ENCODE measurements at places on chromosomes 1 and 21. TPM values are rescaled to one million over a fixed set of nuclear protein-coding genes. Genes with fewer than 3 reads are reported as not detected.

Gene TRIM46
- 1.2 TPM for polyA plus RNA-seq

Gene PLEKHN1
- 4.2 TPM for polyA plus RNA-seq

- no peaks in the 10 kb centered on the region for H3K36me3 ChIP-seq
- no peak for DNase-seq
- no peak overlapping the region for H3K27ac ChIP-seq
- no peak overlapping the region for H3K4me3 ChIP-seq
- H3K27me3 ChIP-seq: no peaks in the 10 kb centered on the region
Measured at GRCh38 chr1:28145728-28146127, 30.8 kb downstream of the PTAFR start.

DNA sequence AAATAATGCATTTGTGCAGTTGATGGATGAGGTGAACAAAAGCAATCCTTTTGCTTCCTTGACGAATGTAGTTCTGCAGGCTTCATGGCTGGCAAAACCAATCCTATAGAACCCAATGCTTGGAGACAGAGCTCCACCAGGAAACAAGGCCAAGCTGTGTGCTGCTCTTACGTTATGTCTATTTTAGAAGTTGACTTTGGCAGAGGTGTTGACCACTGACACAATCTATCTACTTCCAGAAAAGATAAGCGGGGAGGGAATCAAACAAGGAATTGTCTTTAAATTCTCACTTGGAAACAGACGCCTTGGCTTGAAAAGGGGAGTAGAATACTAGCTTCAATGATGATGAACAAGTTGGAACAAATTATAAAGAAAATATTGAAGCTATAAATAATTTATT is 211.2 kb downstream of the SETD4 start:
- H3K27me3 ChIP-seq: no peaks in the 10 kb centered on the region
- H3K4me3 ChIP-seq: no peak overlapping the region
- H3K36me3 ChIP-seq: no peaks in the 10 kb centered on the region
- no peaks in the 10 kb centered on the region for H3K4me1 ChIP-seq
- no peak for DNase-seq

DNA sequence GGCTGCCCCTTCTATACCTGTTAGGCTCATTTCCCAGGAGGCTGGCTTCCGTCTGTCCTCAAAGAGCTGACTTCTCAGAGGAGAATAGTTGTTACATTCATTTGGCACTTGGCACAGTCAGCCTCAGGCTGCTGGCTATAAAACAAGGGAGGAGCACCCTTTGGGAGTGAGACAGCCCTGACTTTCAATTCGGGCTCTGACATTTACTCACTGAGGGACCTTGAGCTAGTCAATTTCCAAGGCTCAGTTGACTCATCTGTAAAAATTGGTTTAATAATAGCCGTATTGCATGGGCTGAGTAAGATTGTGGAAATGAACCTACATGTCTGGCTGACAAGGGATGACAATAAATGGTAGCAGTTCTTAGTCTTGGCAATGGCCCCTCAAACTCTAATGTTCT is 13.7 kb downstream of the ALX3 start:
- H3K4me1 ChIP-seq: peaks cover 30% of the 10 kb centered on the region
- DNase-seq: peak; percentile 53
- peaks cover 50% of the 10 kb centered on the region for H3K36me3 ChIP-seq
- H3K27me3 ChIP-seq: no peaks in the 10 kb centered on the region
- H3K27ac ChIP-seq: peak overlapping the region; percentile 41

Gene RGS4
- polyA plus RNA-seq: 11.7 TPM

Gene CD247
- 0.73 TPM for polyA plus RNA-seq

GRCh38 chr1:89600451-89601224 is 32.3 kb upstream of the LRRC8C start:
- H3K4me3 ChIP-seq: no peak overlapping the region
- no peaks in the 10 kb centered on the region for H3K27me3 ChIP-seq
- DNase-seq: no peak
- H3K4me1 ChIP-seq: peaks cover 3% of the 10 kb centered on the region

DNA sequence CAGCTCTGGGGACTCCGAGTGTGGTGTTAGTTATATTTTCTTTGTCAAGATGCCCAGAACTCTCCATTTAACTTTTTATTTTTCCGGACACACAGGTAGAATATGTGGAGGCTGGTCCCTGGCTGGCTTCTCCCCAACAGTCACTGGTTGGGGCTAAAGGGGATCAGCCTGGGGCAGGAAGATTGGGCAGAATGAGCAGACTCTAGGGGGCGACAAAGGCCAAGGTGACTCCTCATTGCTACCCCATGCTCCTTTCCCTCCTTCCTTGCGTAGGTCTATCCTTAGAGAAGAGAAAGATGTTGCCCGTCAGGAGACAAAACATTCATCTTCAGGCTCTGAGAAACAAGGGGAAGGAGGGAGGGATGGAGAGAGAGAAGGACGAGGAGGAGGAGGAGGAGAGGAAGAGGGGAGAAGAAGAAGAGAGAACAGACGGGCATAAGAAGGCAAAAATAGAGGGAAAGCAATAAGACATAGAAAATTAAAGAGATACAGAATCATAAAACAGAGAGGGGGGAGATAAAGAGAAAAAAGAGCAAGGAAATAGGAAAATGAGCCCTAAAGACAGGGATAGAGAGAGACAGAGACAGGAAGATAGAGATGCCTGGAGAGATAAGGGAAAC is 89.9 kb downstream of the FOXD2 start:
- H3K36me3 ChIP-seq: no peaks in the 10 kb centered on the region
- no peak overlapping the region for H3K27ac ChIP-seq
- no peaks in the 10 kb centered on the region for H3K27me3 ChIP-seq
- no peak overlapping the region for H3K4me3 ChIP-seq
- peaks cover 2% of the 10 kb centered on the region for H3K4me1 ChIP-seq
- DNase-seq: no peak

Gene IFI44
- 48.6 TPM for polyA plus RNA-seq

- no peaks in the 10 kb centered on the region for H3K4me1 ChIP-seq
- H3K36me3 ChIP-seq: no peaks in the 10 kb centered on the region
- no peak overlapping the region for H3K4me3 ChIP-seq
- no peak for DNase-seq
Measured at GRCh38 chr21:34022627-34023335, 50.6 kb upstream of the MRPS6 start.

- no peak for DNase-seq
- no peak overlapping the region for H3K4me3 ChIP-seq
- no peak overlapping the region for H3K27ac ChIP-seq
Measured at GRCh38 chr1:45968941-45969666, 163.3 kb downstream of the PIK3R3 start.

- peak; percentile 63 for DNase-seq
- H3K36me3 ChIP-seq: no peaks in the 10 kb centered on the region
- H3K27me3 ChIP-seq: no peaks in the 10 kb centered on the region
- H3K27ac ChIP-seq: no peak within 1 kb of the TSS
- H3K4me3 ChIP-seq: no peak within 1 kb of the TSS
Measured at GRCh38 chr1:156368889-156369684, at the start of gene RHBG. RHBG (plus strand) TSS chr1:156369211; CDS start chr1:156369250, 39 bp downstream.

DNA sequence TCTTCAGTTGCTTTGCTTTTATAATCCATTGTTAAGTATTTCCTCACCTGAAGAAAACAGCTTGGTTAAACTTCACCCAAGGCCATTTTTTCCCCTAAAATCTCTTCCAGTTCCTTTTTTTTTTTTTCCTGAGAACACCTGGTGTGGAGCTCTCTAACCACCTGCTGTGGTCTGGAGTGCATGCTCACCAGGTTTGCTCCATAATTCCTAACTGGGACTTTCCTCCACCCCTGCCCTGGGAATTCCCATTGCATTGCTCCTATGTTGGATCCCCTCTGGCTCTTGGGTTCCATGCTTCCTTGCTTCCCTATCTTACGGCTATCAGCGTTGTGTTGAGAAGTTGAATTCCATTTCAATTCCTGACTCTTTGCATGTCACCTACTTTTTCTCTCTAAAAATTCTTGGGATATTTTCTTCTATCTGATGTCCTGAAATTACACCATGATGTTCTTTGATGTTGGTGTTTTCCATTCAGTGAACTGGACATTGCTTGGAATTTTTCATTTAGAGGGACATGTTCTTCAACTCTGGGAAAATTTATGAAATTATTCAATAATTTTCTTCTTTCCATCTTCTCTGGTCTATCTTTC is 19.6 kb upstream of the DYRK1A start:
- no peak for DNase-seq
- H3K27ac ChIP-seq: no peak overlapping the region
- H3K36me3 ChIP-seq: no peaks in the 10 kb centered on the region
- H3K27me3 ChIP-seq: no peaks in the 10 kb centered on the region

DNA sequence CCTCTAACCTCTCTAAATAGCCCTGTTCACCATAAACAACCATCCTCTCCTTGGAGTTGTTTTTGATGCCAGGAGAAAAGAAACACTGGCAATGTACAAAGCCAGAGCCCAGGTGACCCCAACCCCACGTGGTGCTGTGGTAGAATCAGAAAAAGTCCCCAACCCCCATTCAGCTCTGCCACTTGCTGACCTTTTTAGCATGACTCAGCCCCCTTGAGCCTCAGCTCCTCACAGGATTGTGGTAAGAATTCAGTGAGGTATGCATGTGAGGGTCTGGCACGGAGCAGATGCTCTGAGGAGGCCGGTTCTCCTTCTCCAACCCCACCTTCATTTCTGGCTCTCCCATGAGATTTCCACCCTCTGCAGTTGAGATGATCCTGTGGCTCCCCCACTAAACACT is 11.1 kb upstream of the CHI3L1 start:
- DNase-seq: no peak
- H3K27ac ChIP-seq: no peak overlapping the region
- H3K4me1 ChIP-seq: no peaks in the 10 kb centered on the region
- no peaks in the 10 kb centered on the region for H3K27me3 ChIP-seq

Gene TRIM45
- 29.9 TPM for polyA plus RNA-seq

Gene FMN2
- 5.7 TPM for polyA plus RNA-seq

GRCh38 chr1:6385488-6386191 is 7.9 kb downstream of the ACOT7 start:
- no peaks in the 10 kb centered on the region for H3K27me3 ChIP-seq
- no peak for DNase-seq
- H3K4me3 ChIP-seq: no peak overlapping the region
- no peaks in the 10 kb centered on the region for H3K4me1 ChIP-seq
- H3K36me3 ChIP-seq: no peaks in the 10 kb centered on the region
- no peak overlapping the region for H3K27ac ChIP-seq

Gene HEATR1
- 3.5 TPM for polyA plus RNA-seq

GRCh38 chr1:32703479-32704291 is 1.1 kb upstream of the SYNC start:
- no peaks in the 10 kb centered on the region for H3K27me3 ChIP-seq
- H3K4me3 ChIP-seq: peak overlapping the region; percentile 75
- no peak for DNase-seq
- no peaks in the 10 kb centered on the region for H3K36me3 ChIP-seq
- peaks cover 22% of the 10 kb centered on the region for H3K4me1 ChIP-seq

Gene AMY1B
- not detected for polyA plus RNA-seq

DNA sequence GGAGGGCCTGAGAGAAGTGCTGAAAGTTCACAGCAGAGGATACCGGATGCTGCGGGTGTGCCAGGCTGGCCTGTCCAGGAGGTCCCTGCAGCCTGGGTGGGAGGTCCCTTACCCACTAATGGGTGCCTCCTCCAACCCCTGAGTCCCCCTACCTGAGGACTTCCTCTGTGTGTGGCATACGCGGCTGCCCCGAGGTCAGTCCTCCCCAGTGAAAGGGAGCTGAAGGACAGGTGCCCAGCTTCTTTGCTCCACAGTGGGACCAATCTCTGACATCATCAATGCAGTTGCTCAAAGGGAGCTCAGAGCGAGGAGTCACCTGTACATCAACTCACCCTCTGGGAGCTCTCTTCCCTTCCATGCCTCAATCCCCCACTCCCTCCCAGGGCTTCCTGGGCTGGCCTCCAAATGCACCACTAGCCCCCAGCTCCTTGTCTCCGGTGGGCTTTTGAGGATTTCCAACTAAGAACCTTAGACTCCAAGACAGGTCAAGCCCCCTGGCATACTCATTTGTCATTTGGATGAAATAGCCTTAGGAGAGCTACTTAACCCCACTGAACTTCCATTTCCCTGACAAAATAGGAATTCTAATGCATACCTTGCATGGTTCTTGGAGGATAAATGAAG is 53.9 kb downstream of the PDE9A start:
- no peaks in the 10 kb centered on the region for H3K27me3 ChIP-seq
- DNase-seq: no peak
- no peak overlapping the region for H3K4me3 ChIP-seq
- no peaks in the 10 kb centered on the region for H3K36me3 ChIP-seq

GRCh38 chr1:21885236-21886037 is 51.7 kb downstream of the HSPG2 start:
- H3K27ac ChIP-seq: no peak overlapping the region
- no peaks in the 10 kb centered on the region for H3K27me3 ChIP-seq
- peaks cover 78% of the 10 kb centered on the region for H3K36me3 ChIP-seq
- DNase-seq: no peak
- no peak overlapping the region for H3K4me3 ChIP-seq
- H3K4me1 ChIP-seq: no peaks in the 10 kb centered on the region

Gene LGR6
- 0.48 TPM for polyA plus RNA-seq

Gene SH2D5
- polyA plus RNA-seq: 0.64 TPM

- DNase-seq: no peak
- H3K36me3 ChIP-seq: no peaks in the 10 kb centered on the region
- no peak overlapping the region for H3K4me3 ChIP-seq
Measured at GRCh38 chr1:12478612-12478985, 139.4 kb downstream of the DHRS3 start.

DNA sequence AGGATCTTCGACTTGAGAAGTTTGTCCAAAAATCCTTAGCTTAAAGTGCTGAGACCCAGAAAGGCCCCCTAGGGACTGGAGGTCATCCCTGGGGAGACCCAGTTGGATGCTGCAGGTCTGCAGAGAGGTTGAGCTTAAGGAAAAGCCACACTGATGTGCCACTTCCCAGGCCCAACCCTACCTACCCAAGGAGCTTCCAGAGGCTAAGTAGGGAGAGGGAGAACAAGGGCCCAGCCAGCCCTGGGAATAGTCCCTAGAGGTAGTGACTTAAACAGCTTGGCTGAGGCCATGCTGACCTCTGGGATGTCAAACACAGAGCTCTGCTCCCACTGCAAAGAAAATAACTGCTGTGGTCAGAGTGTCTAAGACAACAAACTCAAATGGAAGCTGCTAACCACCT is 693.7 kb downstream of the MATN1 start:
- no peak for DNase-seq
- no peaks in the 10 kb centered on the region for H3K4me1 ChIP-seq
- H3K4me3 ChIP-seq: no peak overlapping the region
- no peak overlapping the region for H3K27ac ChIP-seq
- no peaks in the 10 kb centered on the region for H3K36me3 ChIP-seq
- H3K27me3 ChIP-seq: no peaks in the 10 kb centered on the region

Gene TMEM79
- polyA plus RNA-seq: 6.1 TPM

DNA sequence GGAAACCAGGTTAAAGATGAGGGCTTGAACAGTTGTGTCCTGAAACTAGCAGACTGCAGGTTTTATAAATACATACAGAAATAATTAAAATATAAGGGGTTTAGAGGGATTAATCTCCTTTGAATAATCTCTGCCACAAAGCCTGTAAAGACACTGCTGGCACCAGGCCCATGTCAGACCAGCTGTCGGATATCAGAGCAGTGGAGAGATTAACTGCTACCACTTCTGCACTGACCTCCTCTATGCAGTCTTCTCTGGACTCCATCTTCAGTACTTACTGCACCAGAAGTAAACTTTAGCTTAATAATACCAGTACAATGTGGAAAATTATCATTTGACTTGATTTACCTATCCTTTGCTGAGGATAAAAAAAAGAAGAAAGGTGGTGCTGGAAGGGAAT is 128.6 kb downstream of the LHX4 start:
- H3K36me3 ChIP-seq: no peaks in the 10 kb centered on the region
- no peaks in the 10 kb centered on the region for H3K27me3 ChIP-seq
- H3K4me3 ChIP-seq: no peak overlapping the region
- peaks cover 8% of the 10 kb centered on the region for H3K4me1 ChIP-seq
- no peak overlapping the region for H3K27ac ChIP-seq
- DNase-seq: peak; percentile 46

- DNase-seq: no peak
- H3K4me1 ChIP-seq: peaks cover 6% of the 10 kb centered on the region
- no peak overlapping the region for H3K4me3 ChIP-seq
- no peak overlapping the region for H3K27ac ChIP-seq
- no peaks in the 10 kb centered on the region for H3K27me3 ChIP-seq
- H3K36me3 ChIP-seq: no peaks in the 10 kb centered on the region
Measured at GRCh38 chr1:180309338-180309737, 79.3 kb downstream of the LHX4 start.

Gene SLFNL1
- polyA plus RNA-seq: not detected

All from adrenal gland (tissue), 19 donors.